ENCODE measurements at places on chromosomes 7 and 10.

DNA sequence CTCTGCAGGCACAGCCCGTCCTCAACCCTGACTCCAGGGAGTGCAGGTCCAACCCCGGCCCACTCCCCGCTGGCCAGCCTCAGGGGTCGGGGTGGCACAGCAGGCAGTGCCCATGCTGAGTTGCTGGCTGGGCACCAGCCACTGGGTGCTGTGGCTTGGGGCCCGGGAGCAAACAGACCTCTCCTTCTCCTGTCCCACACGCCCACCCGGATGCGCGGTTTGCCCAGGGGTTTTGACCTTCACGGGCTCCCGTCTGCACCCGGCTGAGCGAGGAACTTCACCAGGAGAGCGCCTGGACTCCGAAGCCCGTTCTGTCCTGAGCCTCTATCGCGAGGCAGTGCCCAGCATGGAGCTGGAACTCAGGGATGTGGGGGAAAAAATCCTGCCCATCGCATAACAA lies 2.6 kb upstream of the GRIFIN start:
- no peak for DNase-seq

- DNase-seq, result no peak
These were observed 256.2 kb downstream of the ELFN1 start for GRCh38 chr7:1925973-1926907.

- no peak for DNase-seq
These were observed 345.9 kb downstream of the KIF20B start for GRCh38 chr10:90047243-90047729.

DNA sequence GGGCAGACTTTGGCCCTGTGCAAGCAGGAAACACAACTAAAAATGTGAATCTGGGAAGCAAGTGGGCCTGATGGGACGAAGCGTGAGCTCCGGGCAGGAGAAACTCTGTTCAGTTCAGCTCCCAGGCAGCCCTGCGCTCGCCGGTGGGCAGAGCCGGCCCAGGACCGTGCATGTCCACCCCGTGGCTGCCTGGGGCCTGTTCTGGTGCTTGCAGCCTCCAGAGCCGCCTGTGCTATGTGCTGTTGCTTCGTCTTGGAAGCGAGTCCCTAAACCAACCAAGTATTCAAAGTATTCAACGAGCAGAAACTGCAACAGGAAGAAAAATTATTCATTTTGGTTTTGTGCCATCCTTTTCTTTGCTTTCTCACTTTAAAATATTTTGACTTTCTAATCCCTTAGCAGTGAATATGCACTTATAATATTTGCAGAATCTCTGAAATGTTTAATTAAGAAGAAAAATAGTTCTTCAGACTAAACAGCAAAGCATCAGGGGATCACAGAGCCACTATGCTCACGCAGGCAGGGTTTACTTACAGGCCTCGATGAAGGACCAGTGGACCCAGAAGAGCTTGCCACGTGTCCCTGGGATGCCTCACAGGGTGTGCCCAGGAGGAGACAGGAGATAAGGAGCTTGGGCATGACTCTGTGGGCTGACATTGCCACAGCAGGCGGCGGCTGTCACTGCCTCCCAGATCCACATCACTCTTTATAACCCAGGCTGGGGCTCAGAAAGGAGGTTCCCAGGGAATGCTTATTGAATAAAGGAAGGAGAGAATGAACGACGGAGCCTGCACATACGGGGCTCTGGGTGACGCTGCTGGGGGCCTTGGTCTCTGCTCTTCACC lies 45.6 kb downstream of the VIPR2 start:
- DNase-seq, result no peak

- DNase-seq, result no peak
These were observed 83.9 kb upstream of the FGFR2 start for GRCh38 chr10:121681997-121682687.

GRCh38 chr7:12674861-12675260 lies 12.6 kb upstream of the ARL4A start:
- peak; percentile 75 for DNase-seq
